ENCODE measurements at places on chromosomes 13 and 19.

DNA sequence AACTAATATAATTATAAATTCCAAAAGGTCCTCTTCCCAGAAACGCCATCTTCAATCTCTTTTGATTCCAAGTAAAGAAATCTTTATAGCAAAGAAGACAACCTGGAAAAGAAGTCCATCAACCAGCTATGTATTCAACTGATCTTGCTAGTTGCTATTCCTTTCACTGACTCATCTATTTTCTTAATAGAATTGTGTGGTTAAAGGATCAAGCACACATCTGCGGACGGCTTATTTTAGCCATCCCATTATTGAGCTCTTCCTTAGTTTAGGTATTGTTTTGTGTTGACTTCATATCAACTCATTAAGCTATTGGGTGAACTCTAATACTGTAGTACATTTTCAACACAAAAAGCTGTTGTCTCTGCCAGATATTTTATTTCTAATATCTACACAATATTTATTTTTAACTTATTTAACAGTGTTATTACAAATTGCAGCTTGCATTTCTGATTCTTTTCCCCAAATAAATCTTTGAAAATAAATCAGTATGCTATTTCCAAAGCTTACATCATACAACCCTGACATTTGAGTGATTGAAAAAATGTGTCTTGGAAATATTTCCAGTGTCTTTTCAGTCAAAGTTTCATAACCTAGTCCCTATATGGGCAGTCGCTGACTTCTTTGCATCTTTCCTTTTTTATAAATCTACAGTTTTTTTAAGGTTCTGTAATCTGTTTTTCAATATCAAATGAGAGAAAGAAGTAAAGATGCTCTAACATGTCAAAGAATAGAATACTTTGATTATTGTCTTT lies 158.8 kb upstream of the SPRY2 start:
- peak; percentile 31 for DNase-seq

DNA sequence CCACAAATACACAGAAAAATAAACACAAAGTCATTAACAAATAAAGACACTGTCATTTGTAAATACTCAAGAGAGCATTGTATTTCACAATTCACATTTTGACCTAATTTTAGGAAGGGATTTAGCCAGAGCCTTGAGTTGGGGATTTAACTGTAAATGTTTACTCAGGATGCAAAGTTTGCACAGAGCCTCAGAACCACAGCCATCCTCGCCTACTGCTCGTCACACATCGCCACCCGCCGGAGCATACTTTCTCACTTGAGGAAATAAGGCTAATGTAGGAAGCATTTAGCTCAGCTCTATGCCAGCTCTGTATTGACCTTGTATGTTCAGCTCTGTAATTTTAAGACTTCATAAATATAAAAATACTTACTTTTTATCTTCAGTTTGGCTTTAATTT lies 442.7 kb downstream of the OXGR1 start:
- DNase-seq: peak; percentile 9

- no peak for DNase-seq
These were observed 1008.3 kb downstream of the EFNB2 start for GRCh38 chr13:105527127-105527526.

- DNase-seq: no peak
These were observed 3.0 kb upstream of the ZNF554 start for GRCh38 chr19:2816641-2817040.

DNA sequence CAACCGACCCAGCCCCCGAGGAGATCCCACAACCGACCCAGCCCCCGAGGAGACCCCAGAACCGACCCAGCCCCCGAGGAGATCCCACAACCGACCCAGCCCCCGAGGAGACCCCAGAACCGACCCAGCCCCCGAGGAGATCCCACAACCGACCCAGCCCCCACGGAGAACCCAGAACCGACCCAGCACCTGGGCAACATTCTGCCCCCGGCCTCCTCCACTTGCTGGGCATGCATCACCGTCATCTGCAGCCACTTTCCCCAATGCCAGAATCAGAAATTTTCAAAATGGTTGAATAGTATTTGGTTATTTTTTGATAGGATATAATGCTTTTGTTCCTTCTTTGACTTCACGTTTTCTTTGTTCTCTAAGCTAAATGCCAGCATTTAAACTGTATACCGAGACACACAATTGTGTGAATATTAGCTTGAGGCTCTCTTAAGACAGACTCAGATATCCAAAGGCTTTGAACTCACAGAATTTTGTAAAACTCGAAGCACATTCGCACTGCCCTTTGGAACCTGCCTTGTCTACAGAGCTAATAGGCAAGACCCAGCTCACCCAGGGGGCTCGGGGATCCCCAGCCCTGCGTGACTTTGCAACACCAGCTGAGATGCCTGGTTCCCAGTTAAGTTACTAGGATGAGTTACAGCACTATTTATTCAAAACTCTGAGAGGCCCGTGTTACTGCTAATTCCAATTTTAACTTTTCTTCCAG lies 15.5 kb upstream of the RASA3 start:
- DNase-seq: no peak

DNA sequence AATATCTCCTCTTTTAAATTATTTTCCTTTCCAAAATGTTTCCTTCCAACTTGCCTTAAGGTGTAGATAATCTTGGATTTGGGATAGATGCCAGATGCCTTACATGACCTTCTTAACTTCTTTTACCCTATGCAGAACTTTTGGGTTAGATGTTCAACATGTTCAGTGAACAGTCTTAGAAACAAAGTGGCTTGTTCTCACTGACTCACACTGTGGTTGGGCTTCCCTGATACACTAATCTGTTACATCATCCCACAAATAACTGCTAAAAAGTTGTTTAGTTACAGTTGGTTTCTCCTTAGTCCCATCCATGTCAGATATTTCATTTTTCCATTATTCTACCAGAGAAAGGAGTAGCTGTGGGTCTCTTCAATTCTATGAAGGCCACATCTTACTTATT lies 2638.2 kb downstream of the PCDH9 start:
- peak; percentile 64 for DNase-seq

- no peak for DNase-seq
These were observed 14.1 kb upstream of the FRY start for GRCh38 chr13:32017474-32017873.

DNA sequence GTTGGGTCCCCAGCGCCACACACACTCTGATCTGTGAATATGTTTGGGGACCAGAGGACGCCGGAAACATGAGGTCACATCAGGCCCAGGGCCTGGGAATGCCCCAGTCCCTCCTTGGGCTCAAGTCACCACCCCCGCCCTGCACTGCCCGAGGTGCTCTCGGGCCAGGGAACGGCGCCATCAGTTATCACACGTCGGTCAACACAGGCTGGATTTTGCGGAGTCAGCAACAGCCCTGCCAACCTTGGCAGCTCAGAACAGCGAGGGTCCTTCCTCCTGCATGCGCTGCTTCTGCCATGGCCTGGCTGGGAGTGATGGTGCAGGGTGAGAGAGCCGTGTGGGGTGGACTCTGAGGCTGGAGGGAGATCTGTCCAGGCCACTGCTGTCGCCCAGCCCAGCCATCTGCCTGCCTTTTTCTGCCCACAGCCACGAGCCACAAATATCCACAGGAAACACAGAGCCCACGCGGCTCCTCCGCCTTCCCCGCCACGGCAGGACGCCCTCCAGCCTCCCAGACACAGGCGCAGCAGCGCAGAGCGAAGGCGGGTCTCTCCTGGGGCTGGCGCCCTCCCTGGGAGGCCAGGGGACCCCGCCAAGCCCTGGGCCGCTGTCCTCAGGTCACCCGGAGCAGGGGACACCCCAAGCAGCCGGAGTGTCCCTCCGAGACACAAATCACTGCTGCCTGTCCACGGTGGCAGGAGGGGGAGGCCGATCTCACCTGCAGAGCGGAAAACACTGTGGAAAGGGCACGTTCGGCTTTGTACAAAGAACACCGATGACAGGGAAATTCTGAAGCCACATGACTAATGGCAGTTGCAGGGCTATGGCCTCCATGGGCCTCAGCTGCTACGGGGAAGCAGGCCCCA lies 31.6 kb upstream of the CACTIN start:
- no peak for DNase-seq

Data from iris pigment epithelial cell (primary cell).